Activated CD4-positive, alpha-beta T cell treated with anti-CD3 and anti-CD28 coated beads for 36 hours (primary cell): ENCODE measurements at places on chromosomes 6 and 20. TPM values are rescaled to one million over a fixed set of nuclear protein-coding genes. Genes with fewer than 3 reads are reported as not detected.

- peaks cover 2% of the 10 kb centered on the region for H3K27me3 ChIP-seq
- no peak overlapping the region for H3K4me3 ChIP-seq
- no peak overlapping the region for H3K27ac ChIP-seq
- DNase-seq, result no peak
Observed at GRCh38 chr20:38219006-38219950, 41.3 kb downstream of the KIAA1755 start.

GRCh38 chr20:58271606-58272351 is 37.7 kb upstream of the RAB22A start:
- H3K27ac ChIP-seq, result peak overlapping the region; percentile 6
- H3K36me3 ChIP-seq, result peaks cover 36% of the 10 kb centered on the region
- peaks cover 39% of the 10 kb centered on the region for H3K4me1 ChIP-seq

GRCh38 chr6:31609519-31610406 is 5.3 kb upstream of the AIF1 start:
- H3K4me3 ChIP-seq, result no peak overlapping the region
- H3K27ac ChIP-seq, result no peak overlapping the region
- no peaks in the 10 kb centered on the region for H3K27me3 ChIP-seq
- H3K4me1 ChIP-seq, result peaks cover 2% of the 10 kb centered on the region
- H3K36me3 ChIP-seq, result no peaks in the 10 kb centered on the region
- no peak for DNase-seq

GRCh38 chr6:56079751-56080540 is 167.4 kb downstream of the COL21A1 start:
- no peak overlapping the region for H3K27ac ChIP-seq
- no peak overlapping the region for H3K4me3 ChIP-seq
- no peaks in the 10 kb centered on the region for H3K27me3 ChIP-seq
- no peaks in the 10 kb centered on the region for H3K4me1 ChIP-seq
- H3K36me3 ChIP-seq, result no peaks in the 10 kb centered on the region

DNA sequence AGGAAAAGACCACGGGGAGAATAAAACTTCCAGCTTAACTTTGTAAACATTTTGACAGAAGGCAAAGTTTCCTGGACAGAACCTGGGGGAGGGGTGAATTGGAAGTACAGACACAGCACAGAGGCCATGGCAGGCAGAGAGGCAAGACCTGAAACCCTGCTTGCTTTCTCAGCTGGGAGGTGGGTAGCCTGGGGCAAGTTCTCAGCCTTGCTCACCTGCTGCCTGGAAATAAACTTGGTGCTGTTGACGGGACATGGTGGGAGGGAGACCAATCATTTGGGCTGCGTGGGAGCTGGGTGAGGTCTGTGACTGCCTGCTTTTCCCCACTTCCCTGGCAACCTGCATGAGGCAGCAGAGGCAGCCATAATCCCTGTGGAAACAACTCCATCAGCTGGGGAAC is 221.3 kb downstream of the MOXD1 start:
- H3K4me3 ChIP-seq, result no peak overlapping the region
- DNase-seq, result no peak
- H3K27me3 ChIP-seq, result peaks cover 14% of the 10 kb centered on the region

DNA sequence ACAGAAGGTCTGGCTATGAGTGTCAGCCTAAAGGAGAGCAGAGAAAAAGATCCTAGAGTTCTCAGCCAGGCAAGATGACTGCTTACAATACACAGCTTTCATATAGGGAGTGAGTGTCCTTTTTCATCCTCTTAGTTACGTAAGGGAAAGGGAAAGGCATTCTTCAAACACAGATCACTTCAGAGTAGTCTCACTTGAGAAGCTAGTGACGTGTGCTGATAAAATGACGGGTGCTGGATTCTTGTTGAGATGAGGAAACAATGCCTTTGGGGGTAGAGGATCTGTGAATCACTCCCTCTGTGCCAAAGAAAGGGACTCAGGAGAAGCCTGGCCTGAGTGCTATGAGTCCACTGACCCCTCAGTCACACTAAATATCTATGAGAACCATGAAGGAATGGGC is 117.3 kb downstream of the QRSL1 start:
- H3K4me3 ChIP-seq, result no peak overlapping the region
- no peaks in the 10 kb centered on the region for H3K36me3 ChIP-seq
- H3K27me3 ChIP-seq, result peaks cover 17% of the 10 kb centered on the region
- H3K27ac ChIP-seq, result no peak overlapping the region

- peaks cover 2% of the 10 kb centered on the region for H3K27me3 ChIP-seq
- no peak for DNase-seq
- H3K36me3 ChIP-seq, result no peaks in the 10 kb centered on the region
- H3K4me3 ChIP-seq, result no peak overlapping the region
- no peak overlapping the region for H3K27ac ChIP-seq
Observed at GRCh38 chr6:24391208-24391607, 11.5 kb upstream of the MRS2 start.

DNA sequence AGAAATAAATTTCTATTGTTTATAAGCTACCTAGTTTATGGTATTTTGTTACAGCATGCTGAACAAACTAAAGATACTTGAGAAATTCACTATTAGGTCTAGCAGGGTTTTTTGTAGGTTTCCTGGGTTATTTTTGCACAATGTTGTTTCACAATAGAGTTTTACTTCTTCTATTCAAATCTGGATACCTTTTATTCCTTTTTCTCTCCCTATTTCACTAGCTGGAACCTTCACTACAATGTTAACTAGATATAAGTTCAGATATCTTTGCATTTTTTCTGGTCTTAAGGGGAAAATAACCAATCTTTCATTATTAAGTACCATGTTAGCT is 237.7 kb upstream of the CITED2 start:
- H3K27me3 ChIP-seq, result peaks cover 4% of the 10 kb centered on the region
- H3K4me3 ChIP-seq, result no peak overlapping the region
- DNase-seq, result no peak
- no peak overlapping the region for H3K27ac ChIP-seq

DNA sequence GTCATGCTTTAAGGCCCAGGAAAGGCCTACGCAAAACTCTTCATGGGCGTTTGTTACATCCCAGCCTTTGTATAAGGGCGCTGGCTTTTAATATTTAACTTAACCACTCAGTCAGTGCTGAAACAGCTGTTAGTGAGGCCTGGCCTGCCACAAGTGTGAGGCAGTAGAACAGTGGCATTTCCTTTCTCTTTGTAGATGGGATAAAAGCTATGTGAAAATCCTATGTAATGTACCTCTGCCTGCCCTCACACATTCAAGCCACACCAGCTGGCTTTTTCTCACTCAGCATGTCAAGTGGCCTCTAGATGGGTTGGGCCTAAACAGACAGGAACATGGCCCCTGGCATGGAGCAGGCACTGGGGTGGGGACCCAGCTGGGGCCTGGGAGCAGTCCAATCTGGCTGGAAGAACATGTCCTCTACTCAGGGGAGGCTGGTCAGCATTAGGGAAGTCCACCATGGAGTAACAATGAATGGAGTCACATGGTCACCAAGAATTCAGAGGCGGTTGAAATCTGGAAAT is 20.7 kb downstream of the CGA start:
- no peak for DNase-seq
- no peak overlapping the region for H3K27ac ChIP-seq
- H3K36me3 ChIP-seq, result no peaks in the 10 kb centered on the region

DNA sequence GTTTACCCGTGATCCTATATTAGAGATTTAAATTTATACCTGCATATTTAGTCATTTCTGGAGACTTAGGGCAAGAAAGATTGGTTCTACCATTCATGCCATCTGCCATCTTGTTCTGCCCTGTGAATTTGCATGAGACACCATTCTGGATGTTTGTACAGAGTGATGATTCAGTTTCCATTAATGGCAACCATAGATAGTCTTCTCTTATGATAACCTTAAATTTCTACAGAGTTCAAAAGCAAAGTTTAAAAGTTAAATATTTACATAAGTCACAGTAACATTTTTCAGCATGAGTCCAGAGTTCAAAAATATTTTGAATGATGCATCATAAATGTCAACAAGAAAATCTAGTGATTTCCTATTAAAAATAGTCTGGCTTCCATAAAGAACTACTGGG is 23.2 kb downstream of the PLCB1 start:
- no peaks in the 10 kb centered on the region for H3K27me3 ChIP-seq
- peaks cover 49% of the 10 kb centered on the region for H3K4me1 ChIP-seq
- peaks cover 4% of the 10 kb centered on the region for H3K36me3 ChIP-seq
- no peak overlapping the region for H3K27ac ChIP-seq
- DNase-seq, result no peak

DNA sequence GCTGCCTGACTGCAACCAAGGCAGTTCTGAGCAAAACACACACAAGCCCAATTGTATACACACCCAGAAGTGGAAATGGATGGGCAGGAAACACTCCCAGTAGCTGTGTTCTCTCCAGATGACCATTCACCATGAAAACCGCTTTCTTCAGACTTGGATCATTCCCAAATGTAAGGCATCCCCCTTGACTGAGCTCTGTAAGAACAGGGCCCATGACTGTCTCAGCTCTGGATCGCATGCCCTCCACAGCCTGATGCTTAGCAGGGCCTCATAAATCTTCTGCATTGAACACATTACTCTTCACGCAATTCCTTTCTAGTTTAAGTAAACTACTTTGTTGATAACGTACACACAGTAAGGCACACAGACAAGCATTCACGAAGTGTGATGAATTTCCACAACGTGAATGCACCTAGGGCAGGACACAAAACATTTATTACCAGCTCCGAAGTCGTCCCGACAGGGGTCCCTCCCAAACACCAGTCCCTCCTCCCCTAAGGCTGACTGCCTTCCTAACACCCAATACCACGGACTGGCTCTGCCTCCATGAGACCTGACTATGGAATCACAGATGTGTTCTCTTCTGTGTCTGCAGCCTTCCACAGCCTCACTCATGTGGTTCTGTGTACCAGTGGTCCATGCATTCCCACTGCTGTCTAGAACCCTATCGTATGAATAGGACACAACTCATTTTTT is 31.7 kb downstream of the BMP7 start:
- H3K27ac ChIP-seq, result no peak overlapping the region
- no peaks in the 10 kb centered on the region for H3K36me3 ChIP-seq
- peaks cover 30% of the 10 kb centered on the region for H3K27me3 ChIP-seq
- H3K4me1 ChIP-seq, result no peaks in the 10 kb centered on the region
- DNase-seq, result no peak
- no peak overlapping the region for H3K4me3 ChIP-seq

DNA sequence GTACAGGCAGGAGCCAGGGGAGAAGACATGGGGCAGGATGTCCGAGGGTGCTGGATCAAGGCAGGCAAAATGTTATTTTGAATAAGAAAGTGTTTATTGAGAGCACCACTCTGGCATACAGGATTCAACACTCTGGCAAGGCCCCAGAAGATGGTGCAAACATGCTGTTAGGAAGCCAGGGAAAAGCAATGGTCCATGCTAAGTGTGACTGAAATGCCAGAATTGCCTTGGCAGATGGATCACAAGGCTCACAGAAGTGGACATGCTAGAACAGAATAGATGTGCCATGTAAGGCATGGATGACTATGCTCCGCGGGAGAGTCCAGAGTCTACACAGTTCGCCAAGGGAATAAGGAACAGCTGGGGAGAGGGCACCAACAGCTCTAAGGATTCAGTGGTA is 54.6 kb downstream of the QRSL1 start:
- no peaks in the 10 kb centered on the region for H3K36me3 ChIP-seq
- no peak overlapping the region for H3K27ac ChIP-seq
- DNase-seq, result no peak
- no peaks in the 10 kb centered on the region for H3K27me3 ChIP-seq

- peak; percentile 20 for DNase-seq
- no peak overlapping the region for H3K4me3 ChIP-seq
- H3K4me1 ChIP-seq, result peaks cover 32% of the 10 kb centered on the region
- H3K27me3 ChIP-seq, result no peaks in the 10 kb centered on the region
- H3K27ac ChIP-seq, result peak overlapping the region; percentile 35
Observed at GRCh38 chr20:36988494-36988966, 37.0 kb upstream of the SAMHD1 start.

SLC17A3 gene
- total RNA-seq, result 0.21 TPM

CRISP3 gene
- not detected for total RNA-seq

C4B gene
- total RNA-seq, result 2.9 TPM

TRIM40 gene
- not detected for total RNA-seq

LTA gene
- total RNA-seq, result 396 TPM

PIGT gene
- 65.7 TPM for total RNA-seq

C6orf52 gene
- total RNA-seq, result 2.4 TPM

ARMH2 gene
- not detected for total RNA-seq
